ENCODE measurements at places on chromosomes 1 and 21.

GRCh38 chr1:21012937-21013336, 163.8 kb downstream of the EIF4G3 start:
- no peak for DNase-seq

- no peak for DNase-seq
Observed at GRCh38 chr1:206591696-206592095, 20.6 kb downstream of the EIF2D start.

GRCh38 chr1:42239555-42239954, 75.0 kb upstream of the GUCA2A start:
- no peak for DNase-seq

GRCh38 chr1:37930246-37931101, 16.4 kb downstream of the INPP5B start:
- DNase-seq, result peak; percentile 99

- DNase-seq, result no peak
Observed at GRCh38 chr1:42931108-42931539, 27.5 kb downstream of the SLC2A1 start.

DNA sequence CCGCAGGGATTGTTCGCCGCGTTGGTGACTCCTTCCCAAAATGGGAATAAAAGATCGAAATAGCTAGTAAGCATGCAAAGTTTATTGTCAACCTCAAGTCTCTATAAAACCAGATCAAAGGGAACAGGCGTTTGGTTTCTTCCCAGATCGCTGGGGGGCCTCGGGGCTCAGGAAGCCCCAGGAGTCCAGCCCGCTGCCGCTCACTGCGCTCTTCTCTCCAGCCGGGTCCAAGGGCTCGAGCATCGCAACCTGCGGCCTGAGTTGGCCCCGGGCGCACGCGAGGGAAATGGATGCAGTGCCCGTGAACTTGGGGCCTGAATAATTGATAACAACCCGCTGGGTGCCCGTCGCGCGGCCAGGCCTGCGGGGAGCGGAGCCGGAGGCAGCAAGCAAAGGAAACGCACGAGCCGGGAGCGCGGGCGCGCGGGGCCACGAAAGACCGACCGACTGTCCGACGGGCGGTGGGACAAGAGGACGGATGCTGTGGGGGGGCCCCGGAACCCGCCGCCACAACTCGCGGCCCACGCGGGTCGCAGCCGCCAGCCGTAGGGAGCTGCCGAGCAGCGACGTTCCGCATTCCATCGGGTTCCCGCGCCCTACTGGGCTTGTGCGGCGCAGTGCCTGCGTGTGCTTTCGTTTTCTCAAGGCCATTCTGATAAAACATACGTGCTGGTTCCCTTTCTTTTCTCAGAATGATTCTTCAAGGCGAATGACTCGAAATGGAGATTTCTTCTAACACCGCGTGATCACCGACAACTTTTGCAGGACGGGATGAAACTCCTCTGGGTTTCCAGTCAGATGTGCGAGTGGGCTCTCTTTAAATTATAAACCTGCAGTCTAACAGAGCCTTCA, 14.0 kb upstream of the ALX3 start:
- no peak for DNase-seq

- no peak for DNase-seq
Observed at GRCh38 chr1:14952626-14953314, 200.8 kb upstream of the TMEM51 start.

GRCh38 chr1:150615346-150616201, 13.8 kb downstream of the ENSA start:
- no peak for DNase-seq

All from NCI-H2029 treated with DMSO at 0.1 percent for 48 hours (cell line).